Activated CD4-positive, alpha-beta T cell treated with anti-CD3 and anti-CD28 coated beads, Interleukin-2, amount 50 U/mL, for 1 hour (primary cell): ENCODE measurements at places on chromosomes 1 and 21.

- no peak for DNase-seq
These were observed 121.5 kb upstream of the RAB4A start for GRCh38 chr1:229149435-229149834.

- DNase-seq = no peak
These were observed 230.0 kb downstream of the COP1 start for GRCh38 chr1:175976865-175977642.

DNA sequence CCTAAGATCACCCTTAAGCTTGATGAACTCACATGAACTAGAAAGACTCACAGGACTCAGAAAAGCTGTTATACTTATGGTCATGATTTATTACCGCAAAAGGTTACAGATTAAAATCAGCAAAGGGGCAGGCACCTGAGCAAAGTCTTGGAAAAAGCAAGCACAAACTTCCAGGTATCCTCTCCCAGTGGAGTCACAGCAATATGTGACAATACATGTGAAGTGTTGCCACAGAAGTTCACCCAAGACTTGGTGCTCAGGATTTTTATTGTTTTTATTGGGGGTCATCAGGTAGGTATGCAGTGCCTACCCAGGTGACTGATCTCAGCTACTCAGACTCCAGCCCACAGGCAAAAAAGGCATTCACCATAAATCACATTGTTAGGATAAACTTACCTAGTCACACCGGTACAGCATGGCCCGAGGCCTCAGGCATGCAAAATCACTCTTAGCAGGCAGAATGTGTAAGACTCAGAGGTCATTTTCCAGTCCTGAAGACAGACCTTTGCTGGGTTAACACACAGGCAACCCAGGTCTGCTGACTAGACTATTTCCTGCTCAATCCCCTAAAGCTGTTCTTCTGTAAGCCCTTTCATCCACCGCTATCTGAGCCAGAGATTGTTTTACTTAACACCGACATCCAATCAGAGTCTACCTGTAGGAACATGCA lies 55.6 kb downstream of the SSX2IP start:
- DNase-seq = no peak

GRCh38 chr1:42037586-42037985 lies 115.6 kb upstream of the GUCA2B start:
- DNase-seq = no peak

DNA sequence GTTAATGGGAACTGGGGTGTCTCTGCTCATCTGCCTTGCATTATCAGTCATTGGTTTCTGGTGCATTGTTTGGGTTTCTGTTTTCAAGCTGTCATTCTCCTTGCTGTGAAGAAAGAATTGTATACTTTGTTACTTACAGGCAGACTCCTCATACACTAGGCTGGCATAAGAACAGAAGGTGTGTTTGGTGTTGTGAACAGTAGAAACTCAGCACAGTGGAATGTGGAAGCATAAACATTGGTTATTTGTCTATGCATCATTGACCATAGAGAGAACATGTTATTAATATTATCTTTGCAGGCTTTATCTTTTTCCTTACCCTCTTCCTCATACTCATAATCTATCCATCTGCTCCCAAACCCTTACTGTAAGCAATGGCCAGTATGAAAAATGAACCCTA lies 18.2 kb downstream of the C1orf87 start:
- no peak for DNase-seq

DNA sequence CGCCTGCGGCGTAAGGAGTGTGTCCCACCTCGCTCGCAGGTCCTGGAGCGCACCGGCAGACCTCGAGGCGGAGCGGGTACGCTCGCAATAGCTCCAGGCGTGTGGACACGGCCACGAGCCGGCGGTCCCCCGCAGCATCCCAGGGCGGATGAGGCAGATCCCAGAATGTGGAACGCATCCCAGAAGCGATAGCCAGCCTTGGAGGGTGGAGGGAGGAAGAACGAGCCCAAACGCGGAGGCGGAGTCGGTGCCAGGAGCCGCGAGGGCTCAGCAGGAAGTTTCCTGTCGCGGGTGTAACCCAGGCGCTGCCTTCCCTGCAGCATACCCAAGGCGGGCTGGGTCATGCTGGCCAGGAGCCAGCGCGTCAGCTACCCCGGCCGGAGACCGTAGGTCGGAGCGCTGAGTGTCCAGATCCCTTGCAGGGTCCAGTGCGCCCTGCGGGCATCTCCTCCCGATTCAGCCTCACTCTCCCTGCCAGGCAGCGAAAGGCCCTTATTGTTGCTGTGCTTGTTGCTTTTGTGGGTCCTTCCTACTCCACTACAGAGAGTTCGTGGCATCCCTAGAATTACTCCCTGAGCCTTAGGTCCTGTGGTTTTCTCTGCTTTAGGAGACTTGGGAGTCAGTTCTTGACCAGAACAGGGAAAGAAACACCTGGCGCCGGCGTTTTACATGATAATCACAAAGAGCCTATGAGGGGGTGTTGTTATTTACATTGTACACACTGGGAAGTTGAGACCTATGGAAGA lies 27.7 kb downstream of the STYXL2 start:
- peak; percentile 10 for DNase-seq

DNA sequence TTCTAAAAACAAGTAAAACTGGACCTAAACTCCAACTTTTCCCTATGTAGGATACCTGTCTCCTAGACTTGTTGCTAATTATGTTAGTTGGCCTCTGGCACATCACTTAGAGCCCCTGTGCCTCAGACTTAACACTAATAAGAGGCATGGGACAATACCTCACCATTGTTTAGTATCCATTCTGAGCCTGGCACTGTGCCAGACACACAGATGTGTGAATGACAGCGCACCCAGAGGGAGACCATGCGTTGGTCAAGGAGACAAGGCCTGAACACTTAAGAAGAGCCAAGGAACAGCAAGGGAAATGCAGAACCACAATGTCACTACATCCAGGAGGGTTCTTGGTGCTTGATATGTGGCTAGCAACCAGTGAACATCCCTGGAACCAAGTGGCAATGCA lies 189.1 kb downstream of the FGGY start:
- no peak for DNase-seq

DNA sequence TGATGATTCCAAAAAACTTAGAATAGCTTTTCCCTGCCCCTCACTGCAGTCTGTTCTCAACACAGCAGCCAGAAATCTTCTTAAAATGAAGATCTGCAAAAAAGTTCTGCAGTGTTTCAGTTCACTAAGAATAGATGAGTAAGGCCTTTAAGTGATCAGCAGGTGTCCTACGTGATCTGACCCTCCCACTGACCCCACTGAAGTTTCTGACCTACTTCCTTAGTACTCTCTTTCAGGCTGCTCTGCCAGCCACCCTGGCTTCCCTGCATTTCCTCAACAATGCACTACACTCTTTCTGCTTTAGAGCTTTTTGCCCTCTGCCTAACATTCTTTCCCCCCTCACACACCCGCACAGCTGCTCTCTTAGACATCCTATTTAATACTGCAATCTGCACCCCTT lies 182.5 kb downstream of the AKT3 start:
- no peak for DNase-seq

DNA sequence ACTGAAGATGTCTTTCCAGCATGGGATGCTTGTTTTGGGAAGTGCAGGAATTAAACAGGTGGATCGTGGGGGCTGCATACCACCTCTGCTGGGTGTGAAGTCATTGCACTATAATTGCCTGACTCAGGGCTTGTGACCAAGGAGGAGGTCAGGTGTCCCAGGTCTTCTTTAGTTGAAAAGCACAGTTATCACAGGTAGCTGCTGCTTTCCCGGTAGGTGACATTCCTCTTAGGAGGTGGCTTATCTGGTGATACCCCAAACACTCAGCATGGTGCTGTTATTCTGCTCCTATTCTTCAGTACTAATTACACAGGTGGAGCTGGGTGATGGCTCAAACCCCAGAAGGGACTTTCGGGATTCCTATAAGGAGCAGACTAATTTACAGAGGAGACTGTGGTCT lies 320.3 kb upstream of the PLXNA2 start:
- DNase-seq = no peak

DNA sequence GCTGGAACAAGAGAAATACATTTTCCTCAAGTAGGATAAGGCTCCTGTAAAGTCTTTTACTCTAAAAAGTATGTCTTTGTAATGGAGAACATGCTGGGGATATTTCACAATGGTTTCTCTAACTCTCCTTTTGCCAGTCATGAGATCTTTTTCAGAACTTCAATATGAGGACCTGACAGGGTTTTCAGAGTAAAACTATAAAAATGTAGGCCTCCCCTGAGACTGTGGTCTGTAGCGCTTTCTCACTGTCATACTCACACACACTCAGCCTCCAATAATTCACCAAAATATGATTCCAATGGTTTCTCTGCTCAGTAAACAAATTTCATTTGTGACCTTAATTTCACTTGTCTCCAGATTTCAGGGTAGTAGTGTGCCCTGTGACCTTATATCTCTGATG lies 440.1 kb upstream of the PTBP2 start:
- DNase-seq = no peak

- no peak for DNase-seq
These were observed 50.7 kb downstream of the ALG14 start for GRCh38 chr1:95021805-95022643.

GRCh38 chr1:97137862-97138514 lies 416.4 kb downstream of the PTBP2 start:
- DNase-seq = no peak

GRCh38 chr21:44874497-44875315 lies 1.2 kb upstream of the PTTG1IP start:
- peak; percentile 16 for DNase-seq

DNA sequence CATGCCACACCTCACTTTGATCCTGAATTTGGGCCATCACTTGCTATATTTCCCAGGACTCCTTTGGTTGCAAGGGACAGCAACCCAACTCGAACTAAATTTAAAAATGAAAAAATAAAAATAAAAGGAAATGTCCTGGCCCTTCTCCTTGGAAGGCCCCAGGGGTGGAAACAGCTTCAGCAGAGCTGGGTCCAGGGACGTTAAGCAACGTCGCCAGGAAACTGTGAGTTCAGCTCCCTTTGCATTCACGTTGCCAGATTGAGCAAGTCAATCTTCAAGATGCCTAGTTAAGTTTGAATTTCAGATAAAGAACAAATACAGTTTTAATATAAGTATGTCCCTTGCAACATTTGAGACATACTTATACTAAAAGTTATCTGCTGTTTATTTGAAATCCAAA lies 14.6 kb upstream of the SPSB1 start:
- DNase-seq = no peak

- DNase-seq = peak; percentile 61
These were observed 55.9 kb downstream of the CD58 start for GRCh38 chr1:116514708-116515525.

DNA sequence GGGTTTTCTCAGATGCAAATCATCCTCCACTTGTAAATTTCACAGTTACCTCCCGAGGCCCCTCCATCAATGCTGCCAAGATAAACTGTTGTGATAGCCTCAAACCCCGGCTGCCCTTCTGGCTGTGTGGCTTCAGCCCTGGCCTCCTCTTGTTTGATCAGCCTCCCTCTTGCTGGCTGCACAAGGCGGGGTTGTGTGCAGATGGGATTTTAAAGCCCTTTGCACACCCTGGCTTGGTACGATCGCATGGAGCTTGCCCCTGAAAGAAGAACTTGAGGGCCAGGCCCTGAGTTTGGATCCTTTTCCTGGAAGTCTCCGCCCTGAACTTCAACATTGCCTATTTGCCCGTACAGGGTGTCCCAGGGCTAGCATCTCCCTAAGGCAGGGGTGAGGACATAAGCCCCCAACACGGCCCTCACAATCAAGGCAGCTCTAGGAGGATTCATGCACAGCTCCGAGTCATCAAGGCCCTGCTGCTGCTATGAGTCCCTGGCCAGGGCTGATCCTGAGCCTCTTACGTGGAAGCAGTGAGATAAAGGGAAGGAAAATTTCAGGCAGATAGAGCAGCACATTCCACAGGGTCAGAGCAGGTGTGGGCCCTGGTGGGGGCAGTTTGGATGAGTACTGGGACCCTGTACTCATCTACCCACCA lies 181.2 kb upstream of the VAMP3 start:
- DNase-seq = no peak

DNA sequence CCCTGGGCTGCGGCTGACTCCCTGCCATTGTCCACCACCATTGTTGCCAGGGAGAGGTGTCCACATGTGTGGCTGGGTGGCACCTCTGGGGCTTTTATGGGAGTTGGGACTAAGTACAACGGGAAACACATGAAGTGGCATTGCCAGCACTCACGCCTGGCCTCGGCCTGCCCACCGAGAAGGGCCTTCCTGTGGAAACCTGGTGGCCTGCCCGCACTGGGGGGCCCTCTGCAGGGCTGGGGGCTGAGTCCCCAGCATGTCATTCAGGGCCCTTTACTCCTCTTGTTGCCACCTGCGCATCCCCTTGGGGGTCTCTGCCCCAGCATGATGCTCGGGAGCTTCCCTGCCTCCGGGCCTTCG lies 35.5 kb upstream of the RUNX3 start:
- DNase-seq = no peak

DNA sequence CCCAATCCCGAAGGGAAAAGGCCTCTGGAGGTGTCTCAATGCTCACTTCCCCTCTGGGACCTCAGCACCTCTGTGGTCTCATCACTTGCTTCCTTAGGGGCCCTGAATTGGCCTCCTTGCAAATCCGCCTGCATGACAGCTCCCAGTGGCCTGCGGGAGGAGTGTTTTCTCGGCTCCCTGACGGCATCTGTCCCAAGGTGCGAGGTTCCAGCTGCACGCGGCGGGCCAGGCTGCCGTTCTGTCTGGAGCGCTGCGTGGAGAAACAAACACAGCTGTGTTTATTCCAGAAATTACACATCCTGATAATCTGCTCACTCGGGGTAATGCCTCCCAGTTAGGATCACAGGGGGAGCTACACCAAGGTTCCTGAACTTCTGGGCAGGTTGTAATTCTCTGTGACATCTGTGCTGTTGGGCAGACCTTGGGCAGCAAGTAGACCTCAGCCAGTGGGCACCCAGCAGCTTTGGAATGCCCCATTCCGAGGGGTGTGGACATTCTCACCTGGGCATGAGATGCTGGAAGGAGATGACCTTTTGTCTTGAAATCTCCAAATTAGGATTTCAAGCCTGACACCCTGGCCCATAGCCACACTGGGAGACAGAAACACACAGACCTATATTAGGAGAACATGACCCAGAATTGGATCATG lies 18.2 kb downstream of the EPHB2 start:
- no peak for DNase-seq

- peak; percentile 5 for DNase-seq
These were observed 31.7 kb downstream of the AK5 start for GRCh38 chr1:77313491-77313890.

- DNase-seq = peak; percentile 17
These were observed 12.5 kb downstream of the CHML start for GRCh38 chr1:241627453-241628259.

DNA sequence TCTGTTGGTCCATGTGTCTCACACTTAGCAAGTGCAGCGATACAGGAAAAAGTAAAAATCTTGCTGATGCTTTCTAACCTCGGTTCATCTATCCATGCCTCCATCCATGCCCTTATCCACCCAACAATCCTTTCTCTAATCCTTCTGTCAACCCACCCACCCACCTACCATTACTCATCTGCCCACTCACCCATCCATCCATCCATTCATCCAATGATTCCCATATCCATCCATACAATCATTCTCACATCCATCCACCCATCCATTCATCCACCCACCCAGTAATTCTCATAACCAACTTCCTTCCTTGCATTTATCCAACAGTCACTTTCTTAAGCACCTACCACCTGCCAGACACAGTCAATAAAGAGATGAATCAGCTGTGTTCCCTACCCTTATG lies 6.1 kb upstream of the IGSF21 start:
- no peak for DNase-seq
